Dermis blood vessel endothelial cell (primary cell): ENCODE measurements at places on chromosomes 13 and 19. TPM values are rescaled to one million over a fixed set of nuclear protein-coding genes. Genes with fewer than 3 reads are reported as not detected.

FGF22 gene
- total RNA-seq = not detected in 2 replicates

PRKCSH gene
- 117 and 310 TPM in 2 replicates for total RNA-seq

SULT2A1 gene
- not detected in 2 replicates for total RNA-seq

SEMA6B gene
- 143 and 209 TPM in 2 replicates for total RNA-seq

LILRA5 gene
- not detected in 2 replicates for total RNA-seq

CACNG6 gene
- total RNA-seq = 0.84 and 0.85 TPM in 2 replicates

GRCh38 chr19:14901675-14902260, 15.8 kb upstream of the OR7A17 start:
- no peak for DNase-seq

- DNase-seq = peak; percentile 86
Measured at GRCh38 chr19:7340959-7341837, 7.5 kb upstream of the ARHGEF18 start.

DNA sequence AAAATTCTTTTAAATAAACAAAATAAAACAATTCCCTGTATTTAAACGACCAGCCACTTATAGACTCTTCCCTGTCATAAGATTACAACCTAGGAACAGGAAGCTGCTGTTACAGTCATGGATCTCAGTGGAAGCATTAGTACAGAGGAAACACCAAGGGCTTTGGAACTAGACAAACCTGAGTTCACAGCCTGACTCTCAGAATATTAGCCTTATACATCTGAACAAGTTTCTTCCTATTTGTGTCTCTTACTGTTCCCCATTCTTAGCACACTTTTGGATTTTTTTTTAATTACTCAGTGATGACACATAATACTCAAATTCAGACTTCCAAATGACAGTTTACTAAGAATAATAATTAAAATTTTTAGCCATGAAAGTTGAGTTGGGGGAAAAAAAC, 46.1 kb downstream of the ZDHHC20 start:
- peak; percentile 34 for DNase-seq

DNA sequence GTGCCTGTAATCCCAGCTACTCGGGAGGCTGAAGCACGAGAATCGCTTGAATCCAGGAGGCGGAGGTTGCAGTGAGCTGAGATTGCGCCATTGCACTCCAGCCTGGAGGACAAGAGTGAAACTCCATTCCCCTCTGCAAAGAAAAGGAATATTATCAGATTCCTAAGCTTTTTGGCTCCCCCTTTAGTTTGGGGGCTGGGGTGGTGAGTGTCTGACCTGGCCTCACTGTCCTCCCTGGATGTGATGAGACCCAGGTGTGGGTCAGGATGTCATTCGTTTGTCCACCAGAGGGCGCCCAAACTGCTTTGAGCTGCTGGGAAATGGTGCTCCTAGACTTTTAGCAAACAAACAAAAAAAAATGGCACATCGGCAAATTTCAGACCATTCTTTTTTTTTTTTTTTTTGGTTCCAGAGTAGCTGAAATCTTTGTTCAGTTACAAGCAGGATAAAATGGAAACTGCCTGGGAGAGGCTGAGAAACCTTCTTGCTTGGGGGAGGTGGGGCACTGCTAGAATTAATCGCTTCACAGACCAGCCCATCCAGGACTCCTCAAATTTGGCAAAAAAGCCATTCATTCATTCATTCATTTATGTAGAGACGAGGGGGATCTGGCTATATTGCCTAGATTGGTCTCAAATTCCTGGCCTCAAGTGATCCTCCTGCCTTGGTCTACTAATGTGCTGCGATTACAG, 29.4 kb downstream of the SPC24 start:
- peak; percentile 86 for DNase-seq

DNA sequence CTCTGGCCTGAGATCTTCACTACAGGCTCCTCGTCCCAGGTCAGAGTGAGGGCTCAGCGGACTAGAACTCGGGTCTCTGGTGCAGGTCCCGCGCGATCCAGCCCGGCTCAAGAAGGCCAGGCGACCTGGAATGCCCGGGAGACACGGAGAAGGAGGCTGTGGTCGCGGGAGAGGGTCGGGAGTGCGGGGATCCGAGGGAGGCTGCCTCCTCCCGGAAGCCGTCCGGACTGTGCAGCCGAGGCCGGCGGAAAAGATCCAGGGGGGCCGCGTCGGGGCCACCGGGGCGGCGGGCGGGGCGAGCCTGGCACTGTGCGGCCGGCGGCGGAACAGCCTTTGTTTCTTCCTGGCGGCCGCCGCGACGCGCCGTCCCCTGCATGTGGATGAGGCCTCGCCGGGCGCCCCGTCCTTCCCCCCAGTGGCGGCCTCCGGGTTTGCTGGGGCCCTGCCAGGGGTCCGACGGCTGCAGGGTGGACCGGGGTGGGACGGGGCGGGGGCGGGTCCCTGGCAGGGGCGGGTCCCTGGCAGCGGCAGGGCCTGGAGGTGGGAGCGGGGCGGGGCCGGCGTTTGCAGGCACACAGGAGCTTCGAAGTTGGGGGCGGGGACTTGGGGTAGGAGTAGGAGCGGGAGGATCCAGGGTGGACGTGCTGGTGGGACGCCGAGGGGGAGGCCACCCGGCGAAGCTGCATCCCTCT, 1.0 kb upstream of the SLC7A10 start:
- no peak for DNase-seq

DNA sequence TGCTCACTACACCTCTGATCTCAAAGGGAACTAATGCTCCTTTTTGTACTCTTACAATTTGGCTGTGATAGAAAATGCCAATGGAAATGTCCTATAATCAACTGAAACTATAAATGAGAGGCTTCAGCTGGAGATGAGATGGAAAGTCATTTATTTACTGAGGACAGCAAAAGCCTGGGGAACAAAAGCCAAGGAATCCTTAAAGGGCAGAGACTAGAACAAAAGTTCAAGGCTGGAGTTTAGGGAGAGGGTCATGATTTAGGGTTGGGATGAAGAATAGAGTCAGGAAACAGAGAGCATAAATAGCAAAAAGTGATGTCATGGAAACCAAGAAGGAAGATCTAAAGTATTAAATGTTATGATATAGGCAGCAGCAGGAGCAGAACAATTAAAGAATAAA, 401.1 kb downstream of the FGF14 start:
- no peak for DNase-seq
